ENCODE measurements at places on chromosomes 16 and 17.

GRCh38 chr16:75456971-75457370, 7.5 kb downstream of the TMEM170A start:
- DNase-seq = no peak

DNA sequence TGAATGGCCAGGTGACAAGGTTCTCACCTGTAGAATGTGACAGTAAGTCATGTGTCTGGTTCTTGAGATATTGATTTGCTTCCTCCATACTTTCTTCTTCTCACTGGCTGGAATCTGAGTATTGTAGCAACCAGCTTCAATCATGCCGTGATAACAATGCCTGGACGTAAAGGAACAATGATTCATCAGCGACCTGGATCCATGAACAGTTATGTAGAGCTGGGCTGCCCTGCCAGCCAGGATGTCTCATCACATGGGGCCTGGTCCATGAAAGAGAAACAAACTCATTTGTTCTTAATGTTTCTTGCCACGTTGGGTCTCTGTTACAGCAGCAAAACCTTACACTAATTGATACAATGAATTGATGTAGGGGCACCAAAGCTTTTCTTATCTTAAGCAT, 627.2 kb downstream of the TOX3 start:
- no peak for DNase-seq

DNA sequence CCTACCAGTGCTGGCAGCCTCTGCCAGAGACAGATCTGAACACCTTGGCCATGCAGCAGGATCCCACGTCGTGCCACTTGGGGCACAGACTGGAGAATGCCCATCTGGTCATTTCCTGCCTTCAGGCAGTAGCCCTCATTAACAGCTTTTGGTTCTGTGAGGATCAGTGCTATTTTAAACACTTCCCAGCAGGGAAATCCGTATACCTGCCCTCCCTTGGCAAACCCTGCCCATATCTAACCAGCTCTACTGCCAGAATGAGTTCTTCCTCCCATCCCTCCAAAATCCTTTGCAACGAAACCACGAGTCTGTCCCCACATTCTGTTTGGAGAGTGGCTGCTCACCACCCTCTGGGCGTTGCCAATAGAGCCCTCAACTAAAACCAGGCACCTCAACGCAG, 245.7 kb downstream of the ENGASE start:
- DNase-seq = no peak

GRCh38 chr16:23206986-23207385, 24.4 kb downstream of the SCNN1G start:
- no peak for DNase-seq

DNA sequence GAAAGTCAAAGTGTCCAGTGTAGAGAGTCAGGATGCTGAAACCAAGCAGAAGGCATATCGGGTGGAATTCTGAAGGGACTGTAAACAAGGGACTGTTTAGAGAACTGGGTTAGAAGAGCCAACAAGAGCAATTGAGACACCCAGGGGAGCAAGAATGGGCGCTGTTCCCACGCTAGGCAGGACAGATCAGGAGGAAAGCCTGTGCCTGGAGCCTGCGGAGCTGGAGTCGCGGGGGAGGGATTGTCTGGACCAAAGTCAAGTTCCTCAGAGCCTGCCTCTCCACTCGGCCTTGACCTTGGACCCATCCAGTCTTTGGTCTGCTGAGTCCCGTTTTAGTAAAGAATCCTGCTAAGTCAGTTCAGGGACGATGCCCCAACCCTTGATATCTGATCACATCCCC, 14.7 kb upstream of the KLHL36 start:
- DNase-seq = no peak

DNA sequence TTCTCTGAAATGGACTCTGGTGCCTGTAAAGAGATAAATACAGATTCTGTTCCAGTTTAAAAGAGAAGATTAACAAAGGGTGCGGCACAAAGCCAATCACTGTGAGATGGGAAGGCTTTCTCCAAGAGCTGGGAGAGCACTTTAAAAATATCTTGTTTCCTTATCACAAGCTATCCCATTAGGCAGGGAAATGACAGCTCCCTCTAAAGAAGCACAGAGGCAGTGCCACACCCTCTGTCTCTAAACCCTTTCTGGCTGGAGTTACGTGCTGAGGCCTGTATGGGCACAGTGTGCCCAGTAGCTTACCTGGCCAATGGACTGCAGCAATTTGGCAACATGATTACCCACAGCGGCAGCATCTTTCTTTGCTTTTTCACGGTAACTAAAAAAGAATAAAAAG, 9.0 kb upstream of the TERB1 start:
- no peak for DNase-seq

DNA sequence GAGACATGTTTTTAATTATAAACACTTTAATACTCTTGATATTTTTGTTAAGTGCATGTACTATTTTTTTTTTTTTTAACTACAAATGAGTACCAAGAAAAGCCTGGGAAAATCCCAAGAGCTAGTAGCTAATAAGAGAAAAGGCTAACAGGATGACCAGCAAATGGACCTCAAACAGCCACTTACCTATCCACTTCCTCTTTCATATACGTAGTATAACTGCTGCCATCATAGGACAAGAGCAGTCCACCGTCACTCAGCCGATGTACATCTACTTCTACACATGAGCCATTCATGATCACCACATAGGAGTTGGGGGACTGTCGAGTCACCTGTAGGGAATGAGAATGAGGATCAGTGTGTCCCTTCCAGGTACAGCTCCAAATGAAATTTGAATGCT, 128.0 kb upstream of the C17orf78 start:
- DNase-seq = no peak

DNA sequence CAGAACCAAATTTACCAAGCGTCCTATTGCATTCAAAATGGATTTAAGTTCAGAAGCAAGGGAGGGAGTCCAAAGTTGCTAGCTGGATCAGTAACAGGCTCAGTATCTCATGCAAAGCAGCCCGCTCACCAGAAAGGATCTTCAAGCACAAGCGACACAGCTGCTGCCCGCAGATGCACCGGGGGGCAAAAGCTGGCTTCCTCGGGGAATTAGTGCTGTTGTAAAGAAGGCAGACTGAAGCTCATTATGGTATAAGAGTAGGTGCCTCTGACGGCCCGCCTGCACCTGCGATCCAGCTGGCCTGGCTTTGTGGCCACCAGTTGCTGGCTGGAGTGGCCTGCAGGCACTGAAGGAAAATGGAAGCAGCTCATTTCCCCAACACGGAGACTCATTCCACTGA, 128.4 kb upstream of the RCVRN start:
- DNase-seq = no peak

DNA sequence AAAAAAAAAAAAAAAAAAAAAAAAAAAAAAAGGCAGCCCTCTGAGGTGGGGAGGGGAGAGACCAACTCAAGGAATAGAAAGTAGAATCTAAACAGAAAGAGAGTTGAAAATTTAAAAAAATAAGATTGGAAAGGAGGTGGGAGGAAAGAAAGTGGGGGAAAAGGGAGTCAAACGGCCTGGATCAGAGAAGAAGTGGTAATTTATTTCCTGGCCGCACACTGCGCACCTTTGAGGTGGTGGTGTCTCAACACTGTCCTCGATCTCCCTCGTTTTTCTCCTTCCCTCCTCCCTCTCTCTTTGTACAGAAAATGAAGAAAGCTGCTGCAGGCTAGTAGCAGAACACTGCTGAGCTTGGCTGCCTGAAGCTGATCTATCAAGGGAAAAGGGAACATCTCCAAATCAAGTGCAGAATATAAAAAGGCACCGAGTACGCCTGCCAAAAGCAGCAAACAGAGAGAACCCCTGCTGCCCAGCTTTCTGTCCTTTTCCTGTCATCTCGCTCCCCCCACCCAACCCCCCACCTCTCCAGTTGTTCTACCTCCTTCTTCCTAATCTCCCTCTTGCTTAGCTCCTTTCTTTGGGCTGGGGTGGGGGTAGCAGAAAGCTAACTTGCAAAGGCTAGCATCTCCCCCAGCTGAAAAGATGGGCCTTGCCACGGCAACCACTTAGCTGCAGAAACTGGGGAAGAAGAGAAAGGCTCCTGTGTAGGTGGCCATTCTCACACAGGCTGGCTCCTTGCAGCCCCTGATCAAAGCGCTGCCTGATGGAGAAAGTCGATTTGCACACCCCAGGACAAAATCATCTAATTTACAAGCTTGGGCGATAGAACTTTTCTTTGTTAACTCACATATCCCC, 22.5 kb downstream of the AXIN2 start:
- no peak for DNase-seq

- no peak for DNase-seq
Observed at GRCh38 chr16:71709229-71709781, 15.2 kb downstream of the PHLPP2 start.

DNA sequence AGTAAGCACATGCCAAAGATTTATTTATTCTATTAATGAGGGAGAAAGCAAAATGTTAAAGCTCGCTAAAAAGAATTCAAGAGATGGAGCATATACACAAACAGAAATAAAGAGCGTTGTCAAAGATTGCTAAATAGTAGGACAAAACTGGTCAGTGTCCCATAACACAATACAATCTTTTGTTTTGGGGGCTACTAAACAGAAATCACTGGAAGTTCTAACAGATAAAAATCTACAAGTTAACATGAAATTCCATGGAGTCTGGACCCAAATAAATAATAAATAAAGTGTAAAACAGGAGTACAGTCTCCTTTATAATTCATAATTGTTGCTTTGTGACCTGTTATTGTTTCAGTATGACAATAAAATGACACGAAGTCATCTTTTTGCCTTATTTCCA, 115.2 kb upstream of the CNTNAP4 start:
- no peak for DNase-seq

GRCh38 chr17:37761059-37761458, 16.2 kb upstream of the HNF1B start:
- peak; percentile 45 for DNase-seq

DNA sequence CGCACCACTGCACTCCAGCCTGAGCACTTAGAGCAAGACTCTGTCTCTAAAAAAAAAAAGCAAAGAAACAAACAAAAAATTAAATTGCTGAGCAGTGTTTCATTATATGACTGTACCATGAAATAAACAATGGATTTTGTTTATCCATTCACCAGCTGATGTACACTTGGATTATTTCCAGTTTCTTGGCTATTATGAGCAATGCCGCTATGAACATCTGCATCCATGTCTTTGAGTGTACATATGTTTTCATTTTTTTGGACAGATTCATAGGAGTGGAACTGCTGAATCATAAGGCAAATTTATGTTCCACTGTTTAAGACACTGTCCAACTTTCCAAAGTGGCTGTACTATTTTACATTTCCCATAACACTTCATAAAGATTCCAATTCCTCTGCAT, 8.0 kb downstream of the RNF157 start:
- DNase-seq = no peak

GRCh38 chr17:36632916-36633771, 31.8 kb downstream of the MRM1 start:
- DNase-seq = no peak

GRCh38 chr16:85774811-85775210, 23.9 kb upstream of the C16orf74 start:
- no peak for DNase-seq

DNA sequence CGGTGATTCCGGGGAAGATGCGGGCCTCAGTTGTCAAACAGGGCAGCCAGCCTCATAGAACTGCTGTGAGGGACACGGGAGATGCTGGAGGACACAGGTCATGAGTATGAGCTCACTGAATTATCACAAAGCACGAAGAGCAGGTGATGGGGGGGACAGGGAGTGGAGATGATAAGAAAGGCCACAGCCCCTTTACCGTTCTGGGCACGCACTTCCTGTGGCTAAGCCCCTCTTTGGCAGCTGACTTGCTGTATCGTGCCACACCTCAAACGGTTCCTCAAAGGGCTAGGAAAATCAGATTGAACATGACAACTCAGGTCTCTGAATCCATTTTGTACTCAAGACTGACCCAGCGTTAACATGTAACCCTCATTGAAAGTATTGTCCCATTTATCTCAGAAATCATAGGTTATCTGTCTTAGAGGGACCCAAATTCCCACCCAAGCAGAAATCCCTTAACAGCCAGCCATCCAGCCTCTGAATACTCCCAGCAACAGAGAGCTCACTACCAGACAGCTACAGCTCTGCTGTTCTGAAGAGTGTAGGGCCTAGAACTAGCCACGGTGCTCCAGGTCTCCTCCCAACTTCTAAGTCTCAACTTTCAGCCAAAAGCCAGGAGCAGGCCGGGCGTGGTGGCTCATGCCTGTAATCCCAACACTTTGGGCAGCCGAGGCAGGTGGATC, 5.0 kb upstream of the SRL start:
- DNase-seq = no peak

GRCh38 chr17:61209525-61209924, 190.1 kb upstream of the TBX2 start:
- DNase-seq = no peak

DNA sequence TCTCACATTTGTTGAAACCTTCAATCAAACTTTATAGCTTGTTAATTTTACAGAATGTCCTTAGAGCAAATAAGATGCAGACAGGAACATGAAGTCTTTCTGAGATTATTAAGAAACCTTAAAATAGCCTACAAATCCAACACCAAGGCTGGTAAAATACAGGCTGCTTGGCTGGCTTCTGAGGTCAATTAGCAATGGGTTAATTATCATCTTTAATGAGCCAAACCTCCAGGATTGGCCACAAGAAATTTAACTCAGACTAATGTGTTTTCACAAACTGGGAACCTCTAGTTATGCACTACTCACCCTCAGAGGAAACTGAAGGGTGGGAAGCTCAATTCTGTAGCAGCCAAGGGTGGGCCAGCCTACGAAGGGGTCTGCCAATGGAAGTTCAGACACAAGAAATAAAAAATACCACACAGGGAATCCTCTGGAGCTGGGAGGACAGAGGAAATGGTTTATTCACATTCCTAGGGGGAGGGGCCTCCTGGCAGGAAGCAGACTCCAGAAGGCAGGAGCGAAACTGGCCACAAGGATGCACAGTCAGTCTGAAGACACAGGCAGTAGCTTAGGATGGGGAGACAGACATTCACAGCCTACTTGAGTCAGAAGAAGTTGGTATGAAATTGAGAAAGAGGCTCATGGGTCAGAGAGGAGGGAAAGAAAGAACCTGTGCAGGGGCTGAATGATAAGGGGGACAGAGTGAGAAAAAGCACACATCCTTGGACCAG, 36.1 kb downstream of the HIC1 start:
- no peak for DNase-seq

DNA sequence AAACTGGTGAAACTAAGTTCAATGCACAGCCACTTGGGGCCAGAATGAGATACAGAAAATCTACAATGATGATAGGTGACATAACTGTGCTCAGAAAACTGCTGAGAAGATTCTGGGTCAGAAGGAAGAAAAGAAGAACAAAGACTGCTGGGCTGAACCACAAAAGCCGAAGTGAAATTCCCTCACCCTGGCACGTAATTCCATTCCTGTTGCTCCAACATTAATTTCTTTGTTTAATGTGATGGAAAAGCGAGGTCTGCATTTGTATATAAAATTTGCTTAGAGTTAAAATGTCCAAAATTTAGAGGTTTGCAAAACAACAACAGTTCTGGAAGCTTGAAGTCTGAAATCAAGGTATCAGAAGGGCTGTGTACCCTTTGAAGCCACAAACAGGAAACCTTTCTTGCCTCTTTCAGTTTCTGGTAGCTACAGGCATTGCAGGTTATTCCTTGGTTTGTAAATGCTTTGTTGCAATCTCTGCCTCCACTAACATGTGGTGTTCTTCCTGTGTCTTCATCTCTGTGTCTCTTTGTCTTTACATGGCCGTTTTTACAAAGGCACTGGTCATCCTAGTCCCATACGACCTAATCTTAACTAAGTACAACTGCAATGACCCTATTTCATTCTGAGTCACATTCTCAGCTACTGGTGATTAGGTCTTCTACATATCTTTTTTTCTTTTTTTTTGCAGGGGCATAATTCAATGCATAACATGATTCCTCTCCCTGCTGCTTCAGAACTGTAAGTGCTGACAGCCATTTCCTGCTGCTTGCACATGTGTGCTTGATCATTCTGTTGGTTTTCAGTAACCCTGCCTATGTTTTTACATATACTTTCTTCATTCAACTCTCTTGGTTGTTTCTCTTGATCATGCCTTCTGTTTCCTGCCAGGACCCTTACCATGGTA, 603.0 kb upstream of the CDH8 start:
- no peak for DNase-seq

- DNase-seq = no peak
Observed at GRCh38 chr17:78179372-78179771, 7.5 kb downstream of the TK1 start.
